Endothelial cell of umbilical vein (primary cell): ENCODE measurements at places on chromosomes 2 and 18. TPM values are rescaled to one million over a fixed set of nuclear protein-coding genes. Genes with fewer than 3 reads are reported as not detected.

- DNase-seq, result peak; percentile 91
- H3K36me3 ChIP-seq, result no peaks in the 10 kb centered on the region
- no peaks in the 10 kb centered on the region for H3K27me3 ChIP-seq
- H3K4me1 ChIP-seq, result peaks cover 29% of the 10 kb centered on the region
These were observed 14.6 kb downstream of the TMSB10 start for GRCh38 chr2:84919885-84920580.

DNA sequence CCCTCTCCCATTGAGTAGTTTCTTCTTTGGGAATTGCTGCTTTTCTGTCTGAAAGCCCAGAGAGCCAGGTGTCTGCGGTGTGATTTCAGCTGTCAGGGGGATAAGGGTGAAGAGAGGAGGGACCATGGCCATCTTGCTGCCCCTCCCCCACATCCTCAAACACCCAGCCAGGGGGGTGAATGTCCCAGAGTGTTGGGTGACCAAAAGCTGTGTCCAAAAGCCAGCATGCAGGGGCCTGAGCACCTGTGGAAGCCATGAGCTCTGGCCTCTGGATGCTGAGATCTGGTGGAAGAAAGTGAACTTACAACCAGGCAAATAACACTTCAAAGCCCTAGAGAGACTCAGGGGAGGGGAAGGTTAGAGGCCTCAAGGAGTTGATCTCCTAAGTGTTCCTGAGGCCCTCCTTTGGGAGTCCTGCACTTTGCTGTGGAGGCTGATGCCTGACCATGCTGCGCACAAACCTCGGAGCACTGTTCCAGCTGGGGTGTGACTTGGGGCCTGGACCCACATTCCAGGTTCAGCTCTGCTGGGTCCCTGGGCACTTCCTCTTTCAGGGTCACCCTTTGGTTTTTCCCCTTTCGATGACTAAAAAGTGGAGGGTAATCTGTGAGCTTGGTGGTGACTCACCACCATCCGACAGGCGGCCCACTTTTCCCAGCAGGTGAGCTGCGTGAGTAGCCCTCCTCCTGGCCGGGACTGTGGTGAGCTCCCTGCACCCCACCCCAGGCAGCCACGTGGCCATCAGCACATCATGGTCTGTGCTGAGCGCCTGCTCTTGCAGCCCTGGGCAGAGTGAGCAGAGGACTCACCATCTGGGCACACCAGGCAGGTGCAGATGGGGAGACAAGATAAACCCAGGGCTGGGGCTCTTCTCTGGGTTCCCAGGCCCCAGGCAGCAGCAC is 66.8 kb upstream of the FOSL2 start:
- no peaks in the 10 kb centered on the region for H3K4me1 ChIP-seq
- H3K27ac ChIP-seq, result no peak overlapping the region
- H3K36me3 ChIP-seq, result no peaks in the 10 kb centered on the region
- H3K4me3 ChIP-seq, result no peak overlapping the region

The FBXO48 gene
- total RNA-seq, result 0.73 and 0.83 TPM in 2 replicates

The NXPH2 gene
- not detected in 2 replicates for total RNA-seq

GRCh38 chr2:9721344-9721743 is 90.5 kb upstream of the YWHAQ start:
- no peak for DNase-seq
- H3K27me3 ChIP-seq, result peaks cover 2% of the 10 kb centered on the region
- no peaks in the 10 kb centered on the region for H3K36me3 ChIP-seq
- H3K4me3 ChIP-seq, result no peak overlapping the region

- H3K4me3 ChIP-seq, result no peak overlapping the region
- no peak overlapping the region for H3K27ac ChIP-seq
- no peaks in the 10 kb centered on the region for H3K36me3 ChIP-seq
- no peaks in the 10 kb centered on the region for H3K27me3 ChIP-seq
- no peak for DNase-seq
These were observed 1582.9 kb upstream of the NXPH2 start for GRCh38 chr2:140363131-140363530.

- H3K36me3 ChIP-seq, result peaks cover 3% of the 10 kb centered on the region
- no peak overlapping the region for H3K4me3 ChIP-seq
- H3K27ac ChIP-seq, result no peak overlapping the region
- DNase-seq, result no peak
These were observed 41.4 kb downstream of the WDR33 start for GRCh38 chr2:127769587-127769986.

The GATA6 gene
- total RNA-seq, result 14.6 and 14.9 TPM in 2 replicates

GRCh38 chr2:3460156-3460555 is 59.2 kb downstream of the ADI1 start:
- no peaks in the 10 kb centered on the region for H3K27me3 ChIP-seq
- peaks cover 12% of the 10 kb centered on the region for H3K36me3 ChIP-seq
- no peaks in the 10 kb centered on the region for H3K4me1 ChIP-seq

The OBSL1 gene
- 8.0 and 16.7 TPM in 2 replicates for total RNA-seq

GRCh38 chr2:128380961-128381938 is 62.6 kb upstream of the HS6ST1 start:
- no peaks in the 10 kb centered on the region for H3K4me1 ChIP-seq
- no peak overlapping the region for H3K27ac ChIP-seq
- H3K4me3 ChIP-seq, result no peak overlapping the region

DNA sequence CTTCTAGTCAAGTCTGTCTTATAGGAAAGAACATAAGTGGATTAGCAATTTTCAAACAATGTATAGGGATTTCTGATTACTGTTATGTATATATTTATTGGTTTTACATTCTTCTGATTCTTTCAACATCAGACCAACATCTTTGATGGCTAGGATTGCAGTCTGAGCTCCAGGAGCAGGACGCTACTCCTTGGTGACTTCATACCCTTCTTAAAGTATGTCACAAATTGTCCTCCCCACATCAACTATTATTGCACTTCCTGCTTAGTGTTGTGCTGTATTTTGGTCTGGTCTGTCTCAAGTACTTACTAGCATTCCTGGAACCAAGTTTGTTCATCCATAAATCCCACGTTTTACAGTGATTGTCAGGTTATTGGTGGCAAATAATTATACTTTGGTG is 49.0 kb downstream of the MAP2 start:
- H3K27ac ChIP-seq, result peak overlapping the region; percentile 54
- no peak overlapping the region for H3K4me3 ChIP-seq
- DNase-seq, result peak; percentile 8
- H3K4me1 ChIP-seq, result peaks cover 42% of the 10 kb centered on the region
- H3K27me3 ChIP-seq, result no peaks in the 10 kb centered on the region
- H3K36me3 ChIP-seq, result no peaks in the 10 kb centered on the region

The SCN3A gene
- total RNA-seq, result not detected in 2 replicates

- no peak for DNase-seq
- H3K27me3 ChIP-seq, result no peaks in the 10 kb centered on the region
- H3K27ac ChIP-seq, result no peak overlapping the region
- no peaks in the 10 kb centered on the region for H3K4me1 ChIP-seq
- H3K36me3 ChIP-seq, result no peaks in the 10 kb centered on the region
These were observed 582.4 kb upstream of the RAB6C start for GRCh38 chr2:129396980-129397599.

The FAM228A gene
- 1.00 TPM in 1 of 2 replicates, not detected in the other for total RNA-seq

DNA sequence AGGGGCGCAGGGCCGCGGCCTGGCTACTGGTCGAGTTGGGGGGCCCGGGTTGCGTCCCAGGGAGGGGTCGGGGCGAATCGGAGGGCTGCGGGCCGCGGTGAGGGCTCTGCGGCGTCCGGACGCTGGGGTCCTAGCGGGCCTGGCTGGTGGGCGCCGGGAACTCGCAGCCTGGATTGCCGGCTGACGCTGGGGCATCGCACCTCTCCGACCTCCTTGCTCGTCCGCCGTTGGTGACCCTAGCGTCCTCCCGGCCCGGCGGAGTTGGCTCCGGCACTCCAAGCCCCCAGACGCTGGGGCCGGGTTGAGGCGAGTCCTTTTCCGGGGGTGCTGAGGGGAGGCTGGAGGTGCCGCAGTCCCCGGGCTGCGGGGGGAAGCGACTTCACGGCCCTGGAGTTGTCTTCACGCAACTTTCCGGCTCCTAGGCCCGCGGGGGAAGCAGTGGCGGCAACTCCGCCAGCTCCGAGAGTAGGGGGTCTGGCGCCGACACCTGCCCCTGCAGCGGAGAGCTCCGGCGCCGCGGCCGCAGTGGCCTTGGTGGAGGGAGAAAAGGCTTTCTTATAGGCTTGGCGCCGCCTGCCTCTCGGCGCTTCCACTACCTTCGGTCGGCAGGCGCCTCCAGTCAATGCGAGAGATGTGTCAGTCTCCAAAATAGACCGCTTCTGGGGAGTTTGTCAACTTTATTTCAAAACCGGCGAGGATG is 70.3 kb downstream of the HAUS1 start:
- DNase-seq, result peak; percentile 44
- peaks cover 12% of the 10 kb centered on the region for H3K4me1 ChIP-seq
- no peaks in the 10 kb centered on the region for H3K36me3 ChIP-seq
- peak overlapping the region; percentile 78 for H3K27ac ChIP-seq
- H3K27me3 ChIP-seq, result no peaks in the 10 kb centered on the region
- peak overlapping the region; percentile 89 for H3K4me3 ChIP-seq

The FAM237A gene
- total RNA-seq, result not detected in 2 replicates

GRCh38 chr18:77178559-77178958 is 46.0 kb upstream of the MBP start:
- no peaks in the 10 kb centered on the region for H3K4me1 ChIP-seq
- no peak overlapping the region for H3K27ac ChIP-seq
- no peaks in the 10 kb centered on the region for H3K36me3 ChIP-seq
- no peak overlapping the region for H3K4me3 ChIP-seq
- H3K27me3 ChIP-seq, result no peaks in the 10 kb centered on the region
- DNase-seq, result no peak

The FKBP1B gene
- 12.9 and 16.8 TPM in 2 replicates for total RNA-seq

The PRKAG3 gene
- total RNA-seq, result not detected in 2 replicates

- no peak overlapping the region for H3K27ac ChIP-seq
- peaks cover 2% of the 10 kb centered on the region for H3K4me1 ChIP-seq
- H3K27me3 ChIP-seq, result no peaks in the 10 kb centered on the region
- H3K4me3 ChIP-seq, result no peak overlapping the region
These were observed 22.9 kb upstream of the NARS1 start for GRCh38 chr18:57644540-57644939.

DNA sequence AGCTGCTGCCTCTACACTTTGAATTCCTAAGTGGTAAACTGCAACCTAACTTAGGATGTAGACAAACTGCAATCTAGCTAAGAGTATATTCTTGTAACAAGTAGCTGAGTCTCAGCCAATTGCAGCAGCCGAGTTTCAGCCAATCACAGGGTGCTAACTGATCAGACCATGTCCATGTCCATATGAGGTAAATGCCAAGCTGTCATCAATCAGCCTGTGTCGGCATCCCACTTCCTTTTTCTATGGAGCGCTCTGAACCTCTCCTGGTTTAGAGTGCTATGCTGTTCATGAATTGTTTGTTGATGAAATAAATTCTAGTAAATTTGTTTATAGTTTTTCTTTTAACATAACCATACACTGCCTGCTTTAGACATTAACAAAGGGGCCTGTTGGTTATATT is 408.8 kb downstream of the NBAS start:
- H3K4me3 ChIP-seq, result no peak overlapping the region
- no peak overlapping the region for H3K27ac ChIP-seq
- H3K36me3 ChIP-seq, result no peaks in the 10 kb centered on the region
- H3K27me3 ChIP-seq, result no peaks in the 10 kb centered on the region
- DNase-seq, result no peak
- H3K4me1 ChIP-seq, result no peaks in the 10 kb centered on the region

- H3K27me3 ChIP-seq, result no peaks in the 10 kb centered on the region
- no peaks in the 10 kb centered on the region for H3K4me1 ChIP-seq
- H3K36me3 ChIP-seq, result no peaks in the 10 kb centered on the region
- H3K27ac ChIP-seq, result no peak overlapping the region
- H3K4me3 ChIP-seq, result no peak overlapping the region
These were observed 116.3 kb upstream of the SERPINE2 start for GRCh38 chr2:224155371-224155770.

DNA sequence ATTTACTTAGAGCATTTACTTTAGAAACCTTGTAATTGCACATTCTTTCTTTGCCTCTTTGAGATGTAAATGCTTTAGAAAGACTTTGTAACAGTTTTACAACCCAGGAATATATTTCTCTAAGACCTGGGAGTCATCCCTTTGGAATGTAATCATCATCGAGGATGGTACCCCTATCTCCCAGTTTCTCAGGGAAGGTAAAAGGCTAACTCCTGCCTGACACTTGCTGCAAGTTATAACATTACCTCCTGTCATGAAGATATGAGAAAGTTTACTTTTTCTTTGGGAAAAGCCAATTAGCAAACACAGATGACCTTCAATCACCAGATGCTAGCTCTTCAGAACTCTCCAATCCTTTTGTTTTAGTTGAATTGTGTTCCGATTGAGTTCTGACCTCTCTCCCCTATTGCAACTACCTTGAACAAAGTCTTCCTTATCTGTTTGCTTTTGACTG is 420.3 kb upstream of the FSIP2 start:
- H3K27me3 ChIP-seq, result no peaks in the 10 kb centered on the region
- DNase-seq, result no peak
- H3K4me3 ChIP-seq, result no peak overlapping the region
- H3K27ac ChIP-seq, result no peak overlapping the region
- H3K36me3 ChIP-seq, result no peaks in the 10 kb centered on the region
- H3K4me1 ChIP-seq, result no peaks in the 10 kb centered on the region

DNA sequence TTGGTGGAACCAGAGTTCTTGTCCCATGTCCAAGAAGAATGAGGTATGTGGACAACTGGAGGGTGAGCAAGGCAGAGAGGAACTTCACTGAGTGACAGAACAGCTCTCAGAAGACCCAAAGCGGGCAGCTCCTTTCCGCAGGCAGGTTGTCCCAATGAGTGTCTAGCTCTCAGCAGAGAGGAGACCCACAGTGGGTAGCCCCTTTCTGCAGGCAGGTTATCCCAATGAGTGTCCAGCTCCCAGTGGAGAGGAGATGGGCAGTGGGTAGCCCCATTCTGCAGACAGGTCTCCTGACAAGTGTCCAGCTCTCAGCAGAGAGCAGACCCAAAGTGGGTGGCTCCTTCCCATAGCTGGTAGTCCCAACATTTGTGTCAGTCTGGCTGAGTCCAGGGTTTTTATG is 69.6 kb downstream of the SRBD1 start:
- H3K4me3 ChIP-seq, result no peak overlapping the region
- H3K36me3 ChIP-seq, result peaks cover 7% of the 10 kb centered on the region
- no peak overlapping the region for H3K27ac ChIP-seq
- H3K27me3 ChIP-seq, result no peaks in the 10 kb centered on the region

GRCh38 chr2:216651351-216651881 is 18.2 kb downstream of the IGFBP2 start:
- no peak overlapping the region for H3K4me3 ChIP-seq
- H3K4me1 ChIP-seq, result peaks cover 17% of the 10 kb centered on the region

DNA sequence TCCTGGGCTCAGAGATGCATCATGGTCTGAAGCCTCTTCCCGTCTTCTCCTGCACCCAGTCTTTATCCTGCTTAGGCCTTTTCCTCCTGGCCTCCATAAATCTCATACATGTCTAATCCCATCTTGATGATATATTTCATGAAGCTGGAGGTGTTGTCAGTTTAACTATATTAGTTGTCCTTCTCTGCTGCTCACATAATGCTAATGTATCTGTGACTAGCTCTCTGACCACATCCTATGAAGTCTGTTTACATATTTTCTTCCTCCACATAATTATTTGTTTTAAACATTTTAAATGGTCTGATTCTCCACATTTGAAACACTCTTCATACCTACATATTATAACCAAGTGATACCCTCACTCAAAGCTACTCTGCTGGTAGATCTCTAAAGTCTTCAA is 315.2 kb upstream of the RND3 start:
- no peaks in the 10 kb centered on the region for H3K27me3 ChIP-seq
- no peak overlapping the region for H3K27ac ChIP-seq
- no peaks in the 10 kb centered on the region for H3K4me1 ChIP-seq
- DNase-seq, result no peak
